AG04449 (cell line): ENCODE measurements at places on chromosomes 1 and 21.
A peak's percentile ranks its signal among the peaks of the same experiment; 100 is the strongest.

DNA sequence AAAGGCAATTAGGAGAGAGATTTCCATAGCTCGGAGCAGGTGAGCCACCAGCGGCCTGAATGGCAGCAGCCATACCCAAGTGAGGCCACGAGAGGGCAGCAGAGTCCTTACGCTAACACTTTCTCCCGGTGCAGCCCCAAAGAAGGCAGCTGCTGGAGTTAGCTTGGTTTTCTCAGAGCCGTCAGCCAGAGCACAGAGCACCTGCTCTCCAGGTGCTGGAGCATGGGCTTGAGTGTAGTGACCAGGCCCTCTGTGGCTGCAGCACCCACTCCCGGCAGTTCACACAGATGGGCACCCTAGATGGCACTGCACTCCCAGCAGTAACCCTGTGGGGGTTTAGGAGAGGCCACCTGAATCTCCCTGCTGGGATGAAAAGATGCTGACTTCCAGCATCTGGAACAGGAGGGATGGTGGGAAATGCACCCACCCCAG, 45.8 kb downstream of the TMCC2 start:
- DNase-seq, result no peak

GRCh38 chr1:148363439-148363810, 119.7 kb downstream of the PPIAL4G start:
- no peak for DNase-seq

- no peak for DNase-seq
Observed at GRCh38 chr1:9589719-9590157, 1.0 kb downstream of the TMEM201 start.

DNA sequence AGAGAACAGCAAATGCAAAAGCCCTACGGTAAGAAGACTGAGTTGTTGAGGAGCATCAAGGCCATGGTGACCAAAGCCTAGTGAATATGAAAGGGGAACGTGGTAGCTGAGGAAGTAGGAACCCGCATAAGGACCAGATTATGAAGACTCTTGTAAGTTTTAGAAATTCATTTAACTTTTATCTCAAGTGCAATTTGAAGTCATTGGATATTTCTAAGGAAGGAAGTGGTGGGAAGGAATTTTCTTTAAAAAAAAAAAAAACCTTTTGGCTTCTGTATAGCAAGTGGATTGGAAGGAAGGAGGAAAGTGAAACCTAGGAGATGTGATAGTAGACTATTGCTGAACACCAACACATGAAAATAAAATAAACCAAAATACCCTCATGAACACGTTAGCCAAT, 119.0 kb downstream of the TNFSF18 start:
- DNase-seq, result no peak

DNA sequence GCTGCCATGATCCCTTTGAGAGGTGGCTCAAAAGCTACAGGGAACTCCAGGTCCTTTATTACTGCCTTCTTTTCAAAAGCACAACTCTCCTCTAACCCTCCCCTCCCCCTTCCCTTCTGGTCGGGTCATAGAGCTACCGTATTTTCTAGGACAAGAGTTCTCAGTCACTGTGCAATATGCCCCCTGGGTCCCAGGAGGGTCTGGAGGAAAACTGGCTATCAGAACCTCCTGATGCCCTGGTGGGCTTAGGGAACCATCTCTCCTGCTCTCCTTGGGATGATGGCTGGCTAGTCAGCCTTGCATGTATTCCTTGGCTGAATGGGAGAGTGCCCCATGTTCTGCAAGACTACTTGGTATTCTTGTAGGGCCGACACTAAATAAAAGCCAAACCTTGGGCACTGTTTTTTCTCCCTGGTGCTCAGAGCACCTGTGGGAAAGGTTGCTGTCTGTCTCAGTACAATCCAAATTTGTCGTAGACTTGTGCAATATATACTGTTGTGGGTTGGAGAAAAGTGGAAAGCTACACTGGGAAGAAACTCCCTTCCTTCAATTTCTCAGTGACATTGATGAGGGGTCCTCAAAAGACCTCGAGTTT, 3.1 kb downstream of the BTG2 start:
- no peak for DNase-seq

DNA sequence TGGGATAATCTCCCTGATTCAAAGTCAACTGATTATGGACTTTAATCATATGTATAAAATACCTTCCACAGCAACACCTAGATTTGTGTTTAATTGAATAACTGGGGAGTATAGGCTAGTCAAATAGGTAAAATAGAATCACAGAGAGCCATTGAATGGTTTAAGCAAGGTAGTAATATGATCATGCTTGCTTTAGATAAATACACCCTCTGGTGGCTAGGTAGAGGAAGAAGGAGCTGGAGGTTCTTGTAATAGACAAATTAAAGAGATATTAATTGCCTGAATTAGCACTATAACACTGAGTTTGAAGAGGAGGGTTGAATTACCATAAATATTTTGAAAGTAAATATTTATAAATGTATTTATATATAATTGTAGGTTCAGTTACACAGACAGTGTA, 40.3 kb downstream of the DIRAS3 start:
- DNase-seq, result no peak

- DNase-seq, result no peak
Observed at GRCh38 chr1:93878501-93878888, 511 bp downstream of the DNTTIP2 start.

GRCh38 chr1:169601096-169601881, 15.0 kb upstream of the F5 start:
- DNase-seq, result no peak

DNA sequence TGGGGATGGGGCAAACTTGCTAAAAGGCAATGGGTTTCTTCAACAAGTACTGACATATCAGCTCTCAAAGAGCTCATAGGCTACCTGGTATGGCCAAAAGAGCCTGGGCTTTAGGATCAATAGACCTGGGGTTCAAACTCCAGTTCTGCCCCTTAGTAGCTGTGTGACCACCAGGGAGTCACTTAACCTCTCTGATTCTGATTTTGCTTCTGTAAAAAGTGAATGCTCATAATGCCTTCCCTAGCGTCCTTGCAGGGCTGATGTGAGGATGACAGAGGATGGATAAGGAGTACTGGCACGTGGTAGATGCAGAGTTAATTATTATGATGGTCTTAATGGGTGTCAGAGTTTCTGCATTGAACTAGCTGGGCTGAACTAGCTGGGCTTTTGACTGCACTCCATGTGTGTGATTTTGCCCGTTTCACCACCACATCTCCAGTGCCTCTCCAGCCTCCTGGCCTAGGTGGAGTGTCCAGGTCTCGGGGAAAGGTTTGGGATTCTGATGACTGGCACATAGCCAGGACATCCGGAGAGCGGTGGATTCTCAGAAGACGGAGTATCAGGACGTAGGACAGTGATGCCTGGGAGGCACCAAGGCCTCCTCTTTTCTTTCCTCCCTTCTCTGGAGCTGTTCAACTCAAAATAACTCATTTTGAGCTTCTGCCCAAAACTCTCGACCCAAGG, 15.2 kb downstream of the DISP3 start:
- no peak for DNase-seq

GRCh38 chr1:193558491-193559028, 372.1 kb upstream of the B3GALT2 start:
- DNase-seq, result peak; percentile 24

- no peak for DNase-seq
Observed at GRCh38 chr1:3053366-3053980, 15.5 kb upstream of the PRDM16 start.

- no peak for DNase-seq
Observed at GRCh38 chr1:207830788-207831187, 78.9 kb downstream of the CD46 start.

DNA sequence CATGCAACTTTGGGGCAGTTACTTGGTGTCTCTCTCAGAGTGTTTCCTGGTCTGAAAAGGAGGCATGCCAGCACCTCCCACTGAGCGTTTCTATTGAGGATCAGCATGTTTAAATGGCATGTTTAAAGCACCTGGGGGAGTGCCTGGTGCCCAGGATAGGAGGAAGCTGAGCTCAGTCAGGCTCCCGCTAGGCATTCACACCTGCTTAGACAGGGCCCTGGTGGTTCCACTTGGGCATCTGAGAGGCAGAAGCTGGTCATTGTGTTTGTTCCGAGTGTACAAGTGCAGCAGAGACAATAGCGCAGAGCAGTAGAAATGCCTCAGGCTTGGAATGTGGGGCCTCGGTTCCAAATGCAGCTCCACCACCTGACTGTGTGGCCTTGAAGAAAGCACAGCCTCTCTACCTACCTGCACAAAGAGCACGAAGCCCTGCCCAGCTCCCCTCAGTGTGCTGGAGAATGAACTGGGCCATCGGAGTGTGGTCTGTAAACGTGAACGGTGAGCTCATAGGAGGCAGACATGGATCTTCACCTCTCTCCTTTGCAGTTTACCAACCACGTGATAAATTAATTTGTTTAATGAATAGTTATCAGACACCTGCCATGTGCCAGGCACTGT, 20.3 kb upstream of the TMEM222 start:
- no peak for DNase-seq

GRCh38 chr1:244246334-244246733, 195.3 kb downstream of the ZBTB18 start:
- DNase-seq, result no peak

DNA sequence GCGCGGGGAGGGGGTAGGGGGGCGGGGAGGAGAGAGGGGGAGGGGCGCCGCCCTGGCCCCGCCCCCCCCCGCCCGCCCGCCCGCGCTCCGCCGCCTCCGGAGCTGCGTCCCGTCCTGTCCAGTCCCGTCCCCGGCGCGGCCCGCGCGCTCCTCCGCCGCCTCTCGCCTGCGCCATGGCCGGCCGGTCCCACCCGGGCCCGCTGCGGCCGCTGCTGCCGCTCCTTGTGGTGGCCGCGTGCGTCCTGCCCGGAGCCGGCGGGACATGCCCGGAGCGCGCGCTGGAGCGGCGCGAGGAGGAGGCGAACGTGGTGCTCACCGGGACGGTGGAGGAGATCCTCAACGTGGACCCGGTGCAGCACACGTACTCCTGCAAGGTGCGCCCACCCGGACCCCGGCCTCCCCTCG, at the start of gene AGRN:
AGRN (plus strand) TSS at position 121 of the 405 bp plus-strand sequence; CDS start at position 174, 53 bp downstream.
- DNase-seq, result no peak

DNA sequence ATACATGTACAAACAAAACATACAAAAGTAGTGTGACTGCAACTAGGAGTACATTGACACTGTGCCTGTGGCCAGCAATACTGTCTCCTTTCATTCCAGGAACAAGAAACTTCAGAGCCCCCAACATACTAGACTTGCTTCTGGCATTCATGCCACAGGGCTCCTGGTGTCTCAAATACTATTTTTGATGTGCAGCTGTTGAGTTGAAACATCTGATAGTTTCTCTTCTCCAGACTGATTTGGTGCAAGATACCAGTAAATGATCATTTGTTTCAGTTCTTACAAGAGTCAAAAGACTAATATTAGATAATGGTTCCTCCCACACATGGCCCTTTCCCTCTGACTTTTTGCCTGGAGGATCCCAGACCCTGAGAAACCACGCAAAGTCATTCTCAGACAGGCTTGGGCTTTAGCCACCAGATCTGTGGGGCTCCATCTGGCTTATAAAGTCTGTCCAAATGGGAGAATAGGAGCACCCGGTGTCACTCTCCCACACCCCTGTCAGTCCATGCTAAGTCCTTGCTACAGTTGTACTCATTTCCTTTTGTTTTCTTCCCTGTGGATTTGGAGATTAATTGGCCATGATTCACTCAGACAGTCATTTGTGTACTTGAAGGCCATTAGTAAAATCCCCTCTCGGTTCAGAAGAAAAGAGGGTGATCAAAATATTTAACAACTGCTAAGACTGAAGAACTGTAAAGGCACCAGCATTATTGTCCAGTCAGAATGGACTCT, 163.5 kb upstream of the RUNX1 start:
- DNase-seq, result no peak

DNA sequence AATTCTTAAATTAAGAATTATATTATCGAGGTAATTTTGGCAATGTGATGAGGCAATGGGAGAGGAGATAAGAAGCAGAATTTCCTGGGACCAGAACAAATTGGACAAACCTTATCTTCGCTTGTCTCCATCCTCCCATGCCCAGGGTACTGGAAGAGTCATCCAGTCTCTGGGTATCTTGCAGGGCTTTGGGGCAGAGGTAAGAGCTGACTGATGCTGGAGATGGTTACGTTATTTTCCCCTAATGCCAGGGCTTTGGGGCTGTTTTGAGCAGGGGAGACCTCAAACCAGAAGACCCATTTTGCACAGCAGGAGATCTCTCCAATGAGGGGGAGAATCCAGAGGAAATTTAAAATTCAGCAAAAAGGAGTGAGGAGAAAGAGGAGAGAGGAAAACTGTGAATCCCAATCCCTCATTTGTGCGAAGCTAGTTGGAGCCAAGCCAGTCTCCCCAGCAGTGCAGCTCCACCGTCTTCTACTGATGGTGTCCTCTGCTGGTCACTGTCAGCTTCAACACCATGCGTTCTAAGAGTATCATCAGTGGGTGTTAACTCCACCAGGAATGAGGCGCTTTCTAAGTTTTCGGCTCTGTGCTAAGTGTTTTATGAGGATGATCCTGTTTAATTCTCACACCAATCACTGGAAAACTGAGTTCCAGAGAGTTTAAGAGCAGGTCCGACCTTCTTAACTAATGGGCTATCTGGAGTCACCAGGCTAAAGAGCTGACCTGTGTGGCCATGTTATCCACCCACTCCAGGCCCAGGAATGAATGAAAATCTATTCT, 86.8 kb upstream of the CD34 start:
- DNase-seq, result no peak

GRCh38 chr21:41778930-41779600, 12.2 kb upstream of the RIPK4 start:
- no peak for DNase-seq

GRCh38 chr1:192652159-192652558, 16.2 kb downstream of the RGS13 start:
- no peak for DNase-seq

GRCh38 chr1:202498542-202498941, 150.0 kb downstream of the PPP1R12B start:
- DNase-seq, result no peak

DNA sequence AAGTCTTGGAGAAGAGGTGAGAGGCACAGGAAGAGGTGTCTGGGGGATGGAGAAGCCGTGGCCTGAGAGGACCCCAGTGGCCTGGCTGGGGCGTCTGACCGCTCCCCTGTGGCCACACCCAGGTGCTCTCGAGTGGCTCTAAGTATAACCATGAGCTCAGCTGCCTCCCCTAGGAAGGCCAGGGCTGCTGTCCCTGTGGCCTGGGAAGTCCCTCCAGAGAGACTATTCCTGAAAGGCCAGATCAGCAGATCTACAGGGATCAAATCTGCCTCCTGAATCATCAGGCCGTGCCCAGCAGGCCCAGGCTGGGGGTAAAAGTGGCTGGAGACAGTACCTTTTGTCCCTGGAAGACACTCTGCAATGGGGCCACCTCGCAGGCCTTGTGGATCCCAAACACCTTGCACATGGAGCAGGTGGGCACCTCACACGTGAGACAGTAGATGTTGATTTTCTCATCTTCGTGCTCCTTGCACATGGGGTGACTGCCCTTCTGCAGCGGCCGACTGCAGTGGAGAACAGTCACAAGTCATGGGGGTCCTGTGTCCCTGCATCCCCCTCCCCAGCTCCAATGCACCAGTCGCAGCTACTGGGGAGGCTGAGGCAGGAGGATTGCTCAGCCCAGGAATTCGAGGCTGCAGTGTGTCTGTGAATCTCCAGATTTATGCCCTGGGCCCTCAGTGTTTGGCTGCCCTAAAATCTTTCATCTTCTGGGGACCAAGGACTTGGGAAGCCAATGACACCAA, 6.4 kb downstream of the TRIM63 start:
- DNase-seq, result no peak
